ENCODE measurements at places on chromosomes 3 and 15.

GRCh38 chr3:34254285-34254684 is 455.9 kb downstream of the PDCD6IP start:
- no peak for DNase-seq

DNA sequence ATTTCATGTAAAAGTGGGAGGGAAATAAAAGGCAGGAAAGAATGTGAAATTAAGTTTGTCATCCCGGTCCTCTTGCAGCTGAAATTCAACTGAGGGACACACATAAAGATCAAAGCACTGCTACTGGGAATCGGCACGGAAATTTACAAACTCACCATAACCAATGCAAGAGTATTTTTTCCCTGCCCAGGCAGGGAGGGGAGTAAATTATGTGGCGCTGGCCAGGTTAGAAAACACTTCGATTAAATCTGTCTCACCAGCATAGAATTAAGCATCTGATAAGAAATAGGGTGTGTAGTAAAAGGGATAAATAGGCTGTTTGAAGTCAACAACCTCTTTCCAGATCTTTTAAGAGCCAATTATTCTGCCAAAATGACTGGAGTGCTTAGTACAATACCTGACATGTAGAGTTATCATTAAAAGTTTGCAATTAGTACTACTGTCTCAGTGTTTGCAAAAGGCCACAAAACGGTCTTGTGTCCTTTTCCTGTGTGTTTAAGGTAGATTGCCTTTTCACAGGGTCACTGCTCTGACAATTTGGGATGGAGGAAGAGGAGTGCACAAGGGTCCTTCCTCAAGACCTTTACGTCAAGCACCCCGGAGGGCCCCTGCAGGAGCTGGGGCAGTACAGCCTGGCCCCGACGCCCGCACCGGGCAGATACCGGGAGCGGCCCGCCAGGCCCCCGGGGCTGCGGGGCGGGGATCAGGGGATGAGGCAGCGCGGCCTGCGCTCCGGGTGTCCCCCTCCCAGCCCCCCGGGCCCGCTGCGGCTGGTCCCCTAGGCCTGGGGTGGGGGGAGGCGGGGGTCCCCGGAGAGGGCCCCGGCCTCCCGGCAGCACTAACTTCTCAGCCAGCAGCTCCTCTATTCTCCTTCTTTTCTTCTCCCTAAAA is 651 bp downstream of the UBA3 start:
- no peak for DNase-seq

DNA sequence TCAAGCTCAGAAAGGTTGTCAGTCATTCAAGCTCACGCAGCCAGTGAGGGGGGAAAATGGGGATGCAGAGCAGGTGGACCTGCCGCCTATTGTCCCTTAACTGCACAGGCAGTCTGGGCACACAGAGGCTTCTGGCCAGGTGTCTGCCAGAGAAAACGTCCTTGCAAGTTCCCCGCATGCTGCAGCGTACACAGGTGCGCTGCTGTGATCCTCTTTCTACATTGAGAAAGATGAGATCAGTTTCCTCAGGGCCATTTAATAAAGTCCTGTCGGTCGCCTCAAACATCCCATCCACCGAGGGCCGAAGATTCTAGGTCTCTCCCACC is 445 bp upstream of the TSEN2 start:
- no peak for DNase-seq

GRCh38 chr3:86801921-86802320 is 189.0 kb downstream of the VGLL3 start:
- no peak for DNase-seq

GRCh38 chr3:149581248-149581647 is 76.6 kb downstream of the WWTR1 start:
- no peak for DNase-seq

DNA sequence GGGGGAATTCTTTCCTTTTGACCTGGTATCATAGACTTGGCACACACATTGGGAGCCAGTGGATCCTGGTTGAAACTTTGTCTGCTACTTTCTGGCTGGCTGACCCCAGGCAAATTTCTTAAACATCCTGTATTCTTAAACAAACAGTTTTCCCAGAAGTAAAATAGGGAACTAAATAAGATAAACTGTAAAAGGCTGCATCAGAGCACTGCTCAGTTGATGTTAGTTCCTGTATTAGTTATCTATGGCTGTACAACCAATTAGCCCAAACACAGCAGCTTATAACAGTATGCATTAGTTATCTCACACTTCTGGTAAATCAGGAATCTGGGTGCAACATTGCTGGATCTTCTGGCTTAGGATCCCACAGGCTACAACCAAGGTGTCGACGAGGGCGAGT is 73.1 kb upstream of the SLCO3A1 start:
- no peak for DNase-seq

Measured in central memory CD4-positive, alpha-beta T cell (primary cell).